ENCODE measurements at places on chromosomes 1 and 21. TPM values are rescaled to one million over a fixed set of nuclear protein-coding genes. Genes with fewer than 3 reads are reported as not detected.

- peak; percentile 34 for DNase-seq
Measured at GRCh38 chr1:155052439-155053395, 1.6 kb downstream of the ADAM15 start.

- DNase-seq: no peak
Measured at GRCh38 chr1:176602388-176603004, 139.5 kb downstream of the PAPPA2 start.

- DNase-seq: no peak
Measured at GRCh38 chr1:41021526-41022308, at the start of gene SLFNL1. TSS of gene SLFNL1 (minus strand) at chr1:41021725. CDS start at chr1:41020660, 1,065 bp downstream.

The MIXL1 gene
- not detected for total RNA-seq

- DNase-seq: no peak
Measured at GRCh38 chr1:106753066-106753465, 303.4 kb upstream of the PRMT6 start.

GRCh38 chr1:81725823-81726222 is 74.9 kb upstream of the ADGRL2 start:
- DNase-seq: no peak

GRCh38 chr1:153395776-153396175 is 4.9 kb upstream of the S100A8 start:
- DNase-seq: no peak

GRCh38 chr1:233885196-233885920 is 19.1 kb upstream of the SLC35F3 start:
- DNase-seq: no peak

GRCh38 chr1:56774067-56774609 is 45.1 kb downstream of the FYB2 start:
- DNase-seq: no peak

- no peak for DNase-seq
Measured at GRCh38 chr1:119652587-119652986, 4.5 kb upstream of the ZNF697 start.

- peak; percentile 50 for DNase-seq
Measured at GRCh38 chr1:220879076-220879508, at the start of gene HLX. TSS of gene HLX (plus strand) at chr1:220879443. CDS start at chr1:220879858, 415 bp downstream.

- no peak for DNase-seq
Measured at GRCh38 chr1:235767795-235768194, 98.9 kb downstream of the LYST start.

- no peak for DNase-seq
Measured at GRCh38 chr1:3066826-3067225, 2.2 kb upstream of the PRDM16 start.

- DNase-seq: no peak
Measured at GRCh38 chr1:16992675-16993074, 12.3 kb upstream of the MFAP2 start.

DNA sequence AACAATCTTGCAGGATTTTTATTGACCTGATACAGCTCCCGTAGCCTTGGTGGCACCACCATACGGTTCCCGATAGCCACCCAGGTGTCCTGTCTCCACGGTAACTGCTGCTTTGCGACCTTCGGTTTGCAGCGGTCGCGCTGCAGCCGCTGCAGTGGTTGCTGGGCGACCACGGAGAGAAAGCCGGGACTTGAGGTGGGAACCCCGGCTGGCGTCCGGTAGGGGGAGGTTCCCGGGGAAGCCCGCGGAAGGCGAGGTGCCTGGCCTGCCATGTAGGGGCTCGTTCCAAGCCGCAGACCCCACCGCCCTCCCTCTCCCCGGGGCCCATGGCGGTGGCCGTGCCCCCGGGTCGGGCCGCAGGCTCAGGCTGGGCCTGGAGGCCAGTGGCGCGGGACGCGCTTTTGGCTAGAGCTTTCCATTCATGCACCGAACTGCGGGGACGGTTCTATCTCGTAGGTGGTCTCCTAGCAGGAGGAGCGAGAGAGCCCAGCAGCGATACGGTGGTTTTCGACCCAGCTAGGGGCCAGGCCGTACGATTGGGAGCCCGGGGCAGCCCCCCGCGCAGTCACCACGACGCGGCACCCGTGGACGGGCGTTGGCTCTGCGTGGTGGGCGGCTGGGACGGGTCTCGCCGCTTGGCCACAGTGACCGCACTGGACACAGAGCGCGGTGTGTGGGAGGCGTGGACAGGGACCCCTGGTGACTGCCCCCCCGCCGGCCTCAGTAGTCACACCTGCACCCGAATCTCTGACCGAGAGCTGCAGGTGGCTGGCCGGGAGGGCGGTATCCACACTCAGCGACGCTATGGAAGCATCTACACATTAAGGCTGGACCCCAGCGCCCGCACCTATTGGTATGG is at the start of gene KLHDC9:
Gene KLHDC9 (plus strand): TSS at position 152 of the 859 bp plus-strand sequence. CDS start 175 bp downstream, at position 327.
- DNase-seq: peak; percentile 87

The MFSD2A gene
- total RNA-seq: 9.5 TPM

The UMODL1 gene
- total RNA-seq: 0.39 TPM

The MTARC1 gene
- not detected for total RNA-seq

The POLR3GL gene
- total RNA-seq: 32.5 TPM

GRCh38 chr1:166272155-166272554 is 105.4 kb upstream of the FAM78B start:
- DNase-seq: no peak

DNA sequence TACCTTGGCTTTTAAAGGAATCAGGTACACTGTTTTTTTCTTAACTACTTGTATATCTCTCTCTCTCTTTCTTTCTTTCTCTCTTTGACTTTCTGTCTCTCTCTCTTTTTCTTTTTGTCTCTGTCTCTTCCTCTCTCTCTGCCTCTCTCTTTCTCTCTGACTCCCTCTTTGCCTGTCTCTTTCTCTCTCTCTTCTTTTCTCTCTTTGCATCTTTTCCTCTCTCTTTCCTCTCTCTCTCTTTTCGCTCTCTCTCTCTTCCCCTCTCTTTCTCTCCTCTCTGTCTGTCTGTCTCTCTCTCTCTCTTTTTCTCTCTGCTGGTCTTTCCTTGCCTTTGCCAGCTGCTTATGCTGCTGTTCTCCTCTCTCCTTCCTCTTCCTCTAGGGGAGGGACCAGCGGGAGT is 143.2 kb downstream of the TRIM33 start:
- no peak for DNase-seq

The PITHD1 gene
- total RNA-seq: 83.2 TPM

DNA sequence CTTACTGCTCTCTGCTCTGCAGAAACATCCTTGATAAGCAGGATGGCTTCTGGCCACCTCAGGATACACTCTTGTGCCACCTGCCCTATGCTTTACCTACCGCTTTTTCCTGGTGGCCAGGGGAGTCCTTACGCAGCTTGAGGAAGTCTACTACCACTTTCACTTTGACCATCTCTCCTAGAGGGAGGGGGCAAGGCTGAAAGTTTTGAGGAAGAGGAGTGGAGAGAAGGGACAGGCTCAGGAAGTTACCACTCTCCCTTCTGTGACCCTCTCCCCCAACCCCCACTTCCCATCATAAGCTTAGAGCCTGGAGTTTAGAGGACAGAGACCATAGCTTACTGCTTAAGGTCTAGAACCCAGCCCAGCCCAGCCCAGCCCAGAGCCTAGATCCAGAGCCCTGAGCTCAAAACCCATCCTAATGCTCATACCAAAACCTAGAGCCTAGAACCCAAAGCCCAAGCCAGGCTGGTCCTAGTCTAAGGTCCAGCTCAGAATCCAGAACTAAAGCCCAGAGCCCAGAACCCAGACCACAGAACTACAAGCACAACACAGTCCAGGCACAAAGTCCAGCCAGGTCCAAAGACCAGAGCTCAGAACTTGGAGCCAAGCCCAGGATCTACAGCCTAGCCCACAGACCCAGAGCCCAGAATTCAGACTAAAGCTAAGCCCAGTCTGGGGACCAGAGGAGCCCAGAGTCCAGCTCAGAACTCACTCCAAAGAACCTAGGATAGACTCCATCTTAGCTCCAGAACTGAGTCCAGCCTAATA is 18.0 kb upstream of the MFSD2A start:
- DNase-seq: no peak

DNA sequence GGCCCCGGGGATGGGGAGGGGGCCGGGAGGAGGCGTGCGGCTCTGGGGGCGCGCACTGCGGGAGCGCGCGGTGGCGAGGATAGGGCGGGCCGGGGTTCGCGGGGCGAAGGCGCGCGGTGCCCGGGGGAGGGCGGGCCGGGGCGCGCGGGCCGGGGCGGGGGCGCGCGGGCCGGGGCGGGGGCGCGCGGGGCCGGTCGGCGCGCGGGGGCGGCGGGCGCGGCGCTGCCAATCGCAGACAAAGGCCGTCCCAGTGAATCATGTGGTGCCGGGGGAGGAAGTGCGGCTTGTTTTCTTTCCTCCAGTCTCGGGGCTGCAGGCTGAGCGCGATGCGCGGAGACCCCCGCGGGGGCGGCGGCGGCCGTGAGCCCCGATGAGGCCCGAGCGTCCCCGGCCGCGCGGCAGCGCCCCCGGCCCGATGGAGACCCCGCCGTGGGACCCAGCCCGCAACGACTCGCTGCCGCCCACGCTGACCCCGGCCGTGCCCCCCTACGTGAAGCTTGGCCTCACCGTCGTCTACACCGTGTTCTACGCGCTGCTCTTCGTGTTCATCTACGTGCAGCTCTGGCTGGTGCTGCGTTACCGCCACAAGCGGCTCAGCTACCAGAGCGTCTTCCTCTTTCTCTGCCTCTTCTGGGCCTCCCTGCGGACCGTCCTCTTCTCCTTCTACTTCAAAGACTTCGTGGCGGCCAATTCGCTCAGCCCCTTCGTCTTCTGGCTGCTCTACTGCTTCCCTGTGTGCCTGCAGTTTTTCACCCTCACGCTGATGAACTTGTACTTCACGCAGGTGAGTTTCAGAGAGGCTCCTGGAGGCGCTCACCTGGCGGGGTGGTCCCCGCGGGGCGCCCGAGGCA is at the start of gene GPR137B:
Gene GPR137B (plus strand): TSS at position 287 of the 851 bp plus-strand sequence. CDS start 84 bp downstream, at position 371.
- peak; percentile 77 for DNase-seq

DNA sequence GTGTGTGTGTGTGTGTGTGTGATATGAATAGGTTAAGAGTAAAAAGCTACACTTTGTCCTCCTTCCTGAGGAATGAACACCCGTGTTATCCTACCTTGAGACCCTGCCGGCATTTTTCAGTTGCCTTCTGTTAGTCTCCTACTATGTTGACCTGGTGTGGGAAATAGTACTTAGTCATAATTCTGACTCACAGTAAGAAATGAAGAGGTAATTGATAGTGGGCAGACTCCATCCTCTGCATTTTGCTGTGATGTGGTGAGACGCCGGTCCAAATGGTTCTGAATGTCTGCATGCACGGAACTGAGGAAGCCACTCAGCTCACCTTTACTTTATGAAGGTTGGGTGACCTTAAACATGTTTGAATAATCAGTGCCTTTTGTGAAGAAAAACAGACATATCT is 12.6 kb downstream of the CD101 start:
- DNase-seq: no peak

GRCh38 chr1:230100932-230101331 is 33.9 kb downstream of the GALNT2 start:
- no peak for DNase-seq

The NUDT17 gene
- total RNA-seq: 6.6 TPM

The TMEM200B gene
- total RNA-seq: 0.36 TPM

- no peak for DNase-seq
Measured at GRCh38 chr1:119874186-119874585, 22.1 kb downstream of the ADAM30 start.

The BEND5 gene
- 5.9 TPM for total RNA-seq

The UBL4B gene
- total RNA-seq: not detected

Data from activated T-cell treated with anti-CD3 and anti-CD28 coated beads, Interleukin-2, amount 50 U/mL, for 72 hours (primary cell).